ENCODE measurements at places on chromosomes 5 and 9.

DNA sequence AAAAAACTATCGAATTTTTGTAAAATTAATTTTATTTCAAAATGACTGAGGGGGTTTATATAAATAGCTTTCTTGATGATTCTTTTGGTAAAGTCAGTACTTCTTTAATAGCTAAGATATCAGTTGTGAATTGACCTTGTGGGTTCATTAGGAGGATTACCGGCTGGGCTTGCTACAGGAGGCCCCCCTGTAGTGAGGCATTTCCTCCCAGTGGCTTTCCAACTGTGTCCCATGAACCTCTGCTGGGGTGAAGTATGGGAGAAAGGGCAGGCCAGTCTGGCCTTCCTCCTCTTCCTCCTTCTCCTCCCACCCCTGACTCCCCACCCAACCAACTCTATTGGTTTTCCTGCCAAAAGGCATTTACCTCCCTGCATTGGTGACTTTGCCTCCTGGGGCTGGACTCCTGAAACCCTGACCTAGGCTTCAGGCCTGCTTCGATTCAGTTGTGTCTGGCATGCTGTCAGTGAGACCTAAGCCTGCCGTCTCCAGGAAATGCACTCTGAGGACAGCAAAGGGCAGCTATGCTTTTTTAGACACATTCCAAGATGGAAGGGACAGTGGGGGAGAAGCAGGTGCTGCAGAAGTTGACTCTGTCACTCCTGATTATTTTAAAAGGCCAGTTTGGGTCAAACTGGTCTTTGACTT, 144.8 kb downstream of the HSPA4 start:
- peak; percentile 11 for DNase-seq

GRCh38 chr5:112005623-112005930, 248.6 kb upstream of the NREP start:
- DNase-seq = no peak

GRCh38 chr5:119332978-119333401, 22.8 kb upstream of the TNFAIP8 start:
- DNase-seq = no peak

DNA sequence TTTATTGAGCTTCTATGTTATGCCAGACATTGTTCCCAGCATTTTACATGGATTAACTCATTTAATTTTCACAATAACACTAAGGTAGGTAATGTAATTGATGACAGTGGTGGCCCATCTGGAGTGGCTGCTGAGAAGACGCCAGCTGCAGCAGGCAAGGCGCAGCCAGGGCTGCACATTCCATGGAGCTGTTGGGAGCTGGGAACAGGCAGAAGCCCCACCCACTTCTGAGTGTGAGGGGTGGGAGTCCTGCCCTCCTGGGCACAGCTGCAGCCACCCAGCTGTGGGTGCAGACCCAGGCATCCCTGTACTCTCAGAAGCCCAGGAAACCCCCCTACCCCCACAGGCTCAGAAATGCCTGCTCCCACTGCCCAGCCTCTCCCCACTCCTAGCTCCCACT, 183.3 kb downstream of the DEPDC1B start:
- no peak for DNase-seq

- no peak for DNase-seq
These were observed 759.6 kb downstream of the MTRR start for GRCh38 chr5:8628521-8628920.

DNA sequence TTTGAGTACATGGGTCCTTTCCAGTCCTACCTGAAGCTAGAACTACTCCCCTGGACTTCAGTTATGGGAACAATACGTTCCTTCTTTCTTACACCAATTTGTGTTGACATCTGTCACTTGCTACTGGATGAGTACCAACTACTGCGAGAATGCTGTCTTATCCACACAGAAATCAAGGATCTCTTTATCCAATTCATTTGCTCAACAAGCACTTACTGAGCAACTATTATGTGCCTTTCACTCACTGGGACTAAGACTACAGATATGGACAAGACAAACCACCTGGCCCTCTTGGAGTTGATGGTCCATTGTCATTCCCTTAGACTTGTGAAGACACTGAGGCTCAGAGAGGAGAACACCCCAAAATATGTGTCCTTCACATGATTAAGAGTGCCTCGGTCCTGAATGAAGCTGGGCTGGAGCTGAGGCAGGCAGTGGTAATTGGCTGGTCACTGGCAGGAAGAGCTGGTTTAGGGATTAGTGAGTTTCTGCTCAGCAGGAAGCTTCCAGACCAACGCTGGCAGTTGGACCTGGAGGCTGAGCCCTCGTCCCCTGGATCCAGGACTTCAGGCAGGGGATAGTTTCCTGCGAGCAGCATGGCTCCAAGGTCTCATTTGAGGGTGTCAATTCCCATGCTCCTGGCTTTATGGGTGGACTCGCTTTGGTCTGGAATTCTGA, 8.4 kb upstream of the ARSI start:
- no peak for DNase-seq

DNA sequence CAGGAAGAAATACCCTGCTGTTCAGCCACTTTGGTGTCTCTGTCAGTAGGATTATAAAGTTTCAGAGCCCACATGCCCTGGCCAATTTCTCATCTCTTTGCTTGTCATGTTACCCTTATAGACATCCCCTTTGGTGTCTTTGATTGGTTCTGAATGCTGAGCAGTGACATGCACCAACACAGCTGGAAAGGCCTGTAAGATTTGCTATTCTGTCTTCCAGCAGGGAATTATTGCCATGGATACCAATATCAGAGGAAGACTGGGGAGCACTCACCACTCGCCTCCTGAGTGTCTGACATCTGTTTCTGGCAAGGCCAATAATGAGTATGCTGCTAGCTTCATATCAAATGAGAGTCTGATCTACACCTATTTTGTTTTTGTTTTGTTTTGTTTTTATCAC, 34.4 kb downstream of the RAB3C start:
- no peak for DNase-seq

- no peak for DNase-seq
These were observed 116.0 kb upstream of the MAN2A1 start for GRCh38 chr5:109573766-109574165.

GRCh38 chr9:26656003-26656870, 236.4 kb downstream of the CAAP1 start:
- DNase-seq = no peak

DNA sequence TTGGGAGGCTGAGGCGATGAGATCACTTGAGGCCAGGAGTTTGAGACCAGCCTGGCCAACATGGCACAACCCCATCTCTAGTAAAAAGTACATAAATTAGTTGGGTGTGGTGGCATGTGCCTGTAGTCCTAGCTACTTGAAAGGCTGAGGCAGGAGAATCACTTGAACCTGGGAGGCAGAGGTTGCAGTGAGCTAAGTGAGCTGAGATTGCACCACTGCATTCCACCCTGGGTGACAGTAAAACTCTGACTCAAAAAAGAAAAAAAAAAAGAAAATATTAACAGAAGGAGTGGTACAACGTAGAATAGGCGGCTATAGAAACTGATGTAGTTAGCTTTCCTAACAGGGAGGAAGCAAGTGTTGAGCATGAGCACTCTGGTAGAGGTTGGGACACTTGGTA, 59.9 kb downstream of the PBX3 start:
- DNase-seq = no peak

DNA sequence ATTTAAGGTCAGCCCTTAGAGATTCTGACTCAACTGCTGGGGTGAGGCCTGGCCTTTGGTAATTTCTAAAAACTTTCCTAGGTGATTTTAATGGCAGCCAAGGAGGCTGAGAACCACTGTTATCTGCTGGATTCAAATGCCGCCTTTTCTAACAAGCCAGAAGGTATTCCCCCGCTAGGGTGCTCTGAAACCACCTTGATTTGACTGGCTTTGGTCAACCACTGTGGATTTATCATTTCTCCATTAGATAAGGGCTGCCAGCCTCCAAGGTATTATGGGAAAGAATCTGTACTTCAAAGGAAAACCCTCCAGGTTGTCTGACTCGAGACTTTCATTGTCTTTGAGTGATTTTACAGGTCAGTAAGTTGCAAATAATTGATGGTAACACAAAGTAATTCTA, 4.3 kb downstream of the ANXA6 start:
- no peak for DNase-seq

GRCh38 chr9:133701321-133701980, 36.7 kb downstream of the SARDH start:
- no peak for DNase-seq

DNA sequence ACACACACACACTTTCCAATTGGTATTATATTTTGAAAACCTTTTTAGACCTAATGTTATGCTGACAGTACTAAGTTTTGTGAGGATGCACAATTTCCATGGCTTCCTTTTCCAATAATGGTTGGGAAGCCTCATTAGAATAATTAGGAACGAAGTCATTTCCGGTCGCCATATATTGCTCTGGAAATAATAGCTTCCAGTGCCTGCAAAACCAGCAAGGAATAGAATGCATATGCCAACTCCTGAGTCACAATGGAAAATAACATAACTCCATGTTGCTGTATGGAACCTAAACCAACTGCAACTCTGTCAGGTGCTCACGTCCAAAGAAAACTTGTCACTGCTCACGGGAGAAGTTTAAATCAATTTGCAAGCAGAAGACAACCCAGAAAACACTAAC, 222.0 kb downstream of the EBF1 start:
- DNase-seq = no peak

- DNase-seq = no peak
These were observed 14.9 kb upstream of the MACIR start for GRCh38 chr5:103243665-103244064.

DNA sequence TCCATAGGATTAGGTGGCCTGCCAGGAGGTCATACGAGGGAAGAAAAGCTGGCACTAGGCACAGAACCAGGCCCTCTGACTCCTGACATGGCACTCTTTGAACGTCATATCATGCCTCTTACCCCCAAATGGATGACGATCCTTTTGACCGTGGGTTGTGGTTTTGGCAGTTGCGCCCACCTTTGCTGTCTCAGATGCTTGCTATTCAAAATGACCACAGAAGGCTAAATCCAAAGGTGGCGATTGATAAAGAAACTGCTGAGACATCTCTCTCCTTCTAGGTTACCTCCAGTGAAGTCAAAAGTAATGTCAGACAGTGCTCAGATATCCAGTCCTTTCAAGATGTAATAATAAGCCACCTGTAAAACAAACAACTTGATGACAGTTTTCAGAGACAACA, 385.0 kb downstream of the EFNA5 start:
- no peak for DNase-seq

DNA sequence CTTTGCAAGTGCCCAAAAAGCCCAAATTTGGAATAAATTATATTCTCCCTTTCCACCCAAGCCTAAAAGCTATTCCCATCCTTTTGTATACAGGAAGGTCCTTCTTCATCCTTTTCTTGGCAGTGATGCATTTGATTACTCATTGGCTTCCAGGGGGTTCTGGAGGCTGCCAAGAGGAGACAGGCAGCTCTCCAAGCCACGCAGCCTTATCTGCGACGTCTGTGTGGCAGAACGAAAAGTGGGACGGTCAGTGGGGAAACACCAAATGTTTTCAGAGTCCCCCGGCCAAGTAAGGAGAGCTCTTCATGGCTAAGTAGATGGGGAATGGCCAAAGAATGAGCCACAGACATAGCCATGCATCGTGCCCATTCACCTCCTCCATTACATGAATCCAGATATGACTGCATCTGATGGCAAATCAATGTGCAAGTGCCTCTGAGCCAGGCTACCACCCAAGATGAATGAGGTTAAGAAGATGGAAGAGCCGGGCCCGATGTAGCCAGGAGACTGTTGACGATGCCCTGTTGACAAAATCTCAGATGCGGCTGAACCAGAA, 12.1 kb downstream of the ADAM19 start:
- DNase-seq = no peak

- no peak for DNase-seq
These were observed 89.3 kb downstream of the COMMD10 start for GRCh38 chr5:116174111-116174510.

GRCh38 chr9:114449236-114449635, 56.0 kb downstream of the WHRN start:
- DNase-seq = no peak

DNA sequence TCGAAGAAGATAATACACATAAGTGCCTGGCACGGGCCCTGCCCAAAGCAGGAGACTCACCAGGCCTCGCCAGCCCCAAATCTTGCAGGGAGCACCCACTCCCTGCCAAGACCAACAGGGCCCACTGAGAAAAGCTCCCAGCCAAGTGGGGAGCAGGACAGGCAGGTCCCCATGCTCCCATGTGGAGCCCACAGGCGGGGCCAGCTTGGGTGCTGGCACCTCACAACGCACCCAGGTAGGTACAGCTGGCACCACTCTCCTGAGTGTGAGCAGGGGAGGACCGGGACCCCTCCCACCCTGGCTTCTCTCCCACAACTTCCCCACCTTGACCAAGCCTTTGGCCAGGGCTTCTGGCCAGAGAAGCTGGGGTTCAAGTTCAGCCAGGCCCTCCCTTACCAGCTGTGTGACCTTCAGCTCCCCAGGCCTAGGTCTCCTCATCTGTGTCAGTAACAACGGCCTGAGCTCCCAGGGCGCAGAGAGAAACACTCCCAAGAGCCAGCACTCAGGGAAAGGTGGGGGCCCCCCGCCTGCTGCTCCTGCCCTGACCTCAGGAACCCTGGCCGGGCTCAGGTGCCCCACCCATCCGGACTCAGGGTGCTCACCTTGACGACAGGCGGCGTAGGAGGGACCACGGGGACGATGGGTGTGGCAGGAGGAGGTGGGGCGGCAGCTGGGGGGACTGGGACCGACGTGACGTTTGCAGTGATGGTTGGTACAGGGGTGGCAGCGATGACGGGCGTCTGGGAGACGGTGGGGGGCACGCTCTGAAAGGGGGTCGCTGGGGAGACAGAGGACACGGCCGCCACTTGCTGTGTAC, 17.8 kb downstream of the BRD3 start:
- no peak for DNase-seq

GRCh38 chr9:122822056-122822455, 6.3 kb downstream of the PDCL start:
- DNase-seq = peak; percentile 26

DNA sequence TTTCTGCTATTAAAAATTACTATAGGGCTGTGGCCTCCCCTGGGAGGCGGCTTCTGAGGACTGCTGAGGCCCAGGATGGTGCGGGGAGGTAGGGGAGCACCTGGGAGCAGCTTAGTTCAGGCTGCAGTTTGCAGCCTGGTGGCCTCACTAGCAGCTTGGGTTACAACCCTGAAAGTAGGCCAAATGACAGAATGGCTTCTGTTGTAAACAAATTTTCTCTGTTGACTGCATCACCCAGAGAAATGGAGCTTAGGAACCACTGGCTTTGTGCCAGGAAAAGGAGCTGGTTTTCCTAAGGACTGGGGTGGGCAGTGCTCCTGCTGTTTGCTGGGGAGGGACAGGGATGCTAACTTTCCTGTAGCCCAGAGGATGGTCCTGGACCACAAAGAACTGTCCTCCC, 130.3 kb downstream of the ENTREP1 start:
- no peak for DNase-seq

DNA sequence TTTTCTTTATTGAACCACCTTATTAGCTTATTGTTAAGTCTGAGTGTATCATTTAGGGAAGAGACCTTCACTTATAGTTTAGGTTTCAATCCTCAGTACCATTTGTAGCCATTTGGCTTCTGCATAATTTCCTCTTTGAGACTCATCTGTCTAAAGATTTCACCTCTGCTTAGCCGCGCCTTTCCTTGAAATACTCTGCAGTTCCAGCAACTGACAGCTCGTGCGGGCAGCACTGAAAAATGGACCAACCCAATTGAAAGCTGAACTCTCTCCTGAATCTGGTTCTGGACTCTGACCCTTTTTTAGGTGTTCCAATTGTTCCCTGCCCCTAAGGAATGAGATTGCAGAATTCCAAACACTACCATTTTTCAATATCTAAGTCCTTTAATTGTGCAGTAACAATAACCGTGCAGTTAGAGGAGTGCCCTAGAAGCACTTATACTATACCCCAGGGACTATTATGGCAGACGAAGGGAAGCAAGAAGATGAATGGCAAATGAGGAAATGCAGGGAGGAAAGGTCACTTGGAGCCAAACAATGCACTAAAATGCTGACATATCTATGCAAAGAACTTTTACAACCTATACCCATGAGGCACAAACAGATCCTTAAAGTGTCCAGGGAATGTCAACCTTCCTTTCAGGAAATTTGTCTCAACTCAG, 50.1 kb upstream of the PDE4D start:
- DNase-seq = no peak

Measured in right atrium auricular region (tissue), 2 donors.